Vagina (tissue), 2 donors: ENCODE measurements at places on chromosomes 6 and 20. TPM values are rescaled to one million over a fixed set of nuclear protein-coding genes. Genes with fewer than 3 reads are reported as not detected.

Gene HAO1
- total RNA-seq: not detected

Gene SRXN1
- total RNA-seq: 23.8 TPM

DNA sequence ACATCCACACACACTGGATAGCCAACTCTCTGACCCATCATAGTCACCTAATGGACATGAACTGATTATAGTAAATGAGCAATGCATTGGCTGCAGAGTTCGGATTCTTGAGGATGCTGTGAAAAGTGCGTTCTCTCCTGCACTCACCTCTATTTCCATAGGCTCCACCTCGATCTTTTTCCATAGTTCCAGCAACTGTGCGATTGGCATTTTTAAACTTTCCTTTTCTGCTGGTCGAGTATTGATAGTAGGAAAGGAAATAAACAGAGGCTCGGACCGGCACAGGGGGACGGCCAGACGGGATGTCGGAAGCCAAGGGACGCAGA, 94.4 kb downstream of the RNASET2 start:
- DNase-seq: no peak

DNA sequence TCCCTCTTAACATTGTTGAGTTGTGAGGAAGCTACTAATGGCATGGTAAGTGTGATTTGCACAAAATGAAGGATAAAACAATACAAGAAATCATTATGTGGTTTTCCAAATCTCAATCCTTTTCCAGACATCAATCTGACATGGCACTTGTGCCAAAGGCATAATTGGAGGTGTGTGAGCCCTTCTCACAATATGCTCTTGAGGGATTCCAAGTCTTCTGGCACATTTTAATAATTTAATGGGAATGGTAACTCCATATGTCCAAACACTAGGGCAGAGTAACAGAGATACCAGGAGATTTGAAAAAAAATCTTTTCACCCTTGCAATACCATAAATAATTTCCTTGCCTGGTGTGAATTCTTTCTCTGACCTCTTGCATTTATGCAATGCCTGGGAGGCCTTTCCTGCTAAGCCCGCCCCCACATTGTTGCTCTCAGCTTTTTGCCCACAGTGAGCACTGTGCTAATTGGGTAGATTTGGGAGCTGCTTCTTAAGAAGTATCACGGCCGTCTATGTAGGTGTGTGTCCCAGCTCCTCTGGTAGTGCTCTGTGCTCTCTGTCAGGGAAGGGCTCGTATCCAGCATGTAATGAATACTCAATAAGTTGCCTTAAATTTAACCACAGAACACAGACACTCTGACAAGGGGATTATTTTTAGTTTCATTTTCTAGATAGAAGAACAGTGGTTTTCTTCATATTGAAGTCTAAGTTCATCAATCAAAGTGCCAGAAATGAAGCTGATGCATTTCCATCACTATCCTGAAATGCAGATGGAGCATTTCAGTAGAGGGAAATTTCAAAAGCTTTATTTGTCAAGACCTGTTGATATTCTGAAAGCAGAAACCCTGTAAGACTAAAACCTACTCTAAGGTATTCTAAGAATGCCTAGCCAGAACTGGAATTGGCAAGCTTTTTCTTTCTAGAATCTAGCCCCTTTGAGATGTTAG, 54.4 kb upstream of the CEP85L start:
- DNase-seq: no peak

DNA sequence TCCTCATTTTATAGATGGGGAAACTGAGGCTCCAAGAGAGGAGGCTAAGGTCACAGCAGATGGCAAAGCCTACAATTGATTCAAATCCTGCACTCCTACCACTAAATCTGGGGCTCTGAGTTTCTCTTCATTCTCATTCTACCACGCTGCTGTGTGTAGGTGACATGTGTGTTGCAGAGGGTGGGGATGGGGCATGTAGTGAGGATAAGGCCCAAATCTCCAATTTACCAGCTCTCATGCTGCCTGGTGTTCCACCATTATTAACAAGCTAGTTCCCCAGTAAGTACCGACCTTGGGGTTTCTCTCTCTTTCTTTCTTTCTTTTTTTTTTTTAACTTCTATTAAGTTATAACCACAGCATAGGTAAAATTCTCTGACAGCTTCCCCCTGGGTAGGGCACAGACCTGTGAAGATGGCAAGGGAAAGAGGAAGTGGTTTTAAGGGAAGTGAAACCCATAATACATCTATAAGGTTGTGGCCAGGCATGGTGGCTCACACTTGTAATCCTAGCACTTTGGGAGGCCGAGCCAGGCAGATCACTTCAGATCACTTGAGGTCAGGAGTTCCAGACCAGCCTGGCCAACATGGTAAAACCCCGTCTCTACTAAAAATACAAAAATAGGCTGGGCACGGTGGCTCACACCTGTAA, 13.0 kb upstream of the MATN4 start:
- no peak for DNase-seq

Gene BEND3
- total RNA-seq: 2.0 TPM
